ENCODE measurements at places on chromosomes 2 and 18.

- DNase-seq, result peak; percentile 57
Measured at GRCh38 chr18:48662011-48662661, 123.3 kb downstream of the CTIF start.

- DNase-seq, result no peak
Measured at GRCh38 chr2:223751012-223751411, 86.4 kb downstream of the AP1S3 start.

- DNase-seq, result no peak
Measured at GRCh38 chr2:11169333-11169732, 14.1 kb downstream of the SLC66A3 start.

DNA sequence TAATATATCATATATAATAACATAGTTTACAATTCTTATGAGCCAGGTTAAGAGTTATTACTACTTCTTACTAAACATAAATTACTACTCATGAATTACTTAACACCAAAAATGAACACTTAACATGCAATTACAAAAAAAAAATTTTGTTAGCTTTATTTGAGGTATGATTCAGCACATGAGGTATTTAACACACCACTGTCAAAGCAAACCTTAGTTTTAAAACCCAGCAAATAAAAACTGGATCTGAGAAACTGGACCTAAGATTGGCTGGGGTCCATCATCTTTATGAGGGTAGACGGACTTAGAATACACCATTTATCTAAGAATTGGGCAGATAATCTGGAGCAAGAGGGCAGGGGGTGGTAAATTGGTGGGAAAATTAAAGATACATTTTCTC, 81.8 kb upstream of the CREB1 start:
- no peak for DNase-seq

DNA sequence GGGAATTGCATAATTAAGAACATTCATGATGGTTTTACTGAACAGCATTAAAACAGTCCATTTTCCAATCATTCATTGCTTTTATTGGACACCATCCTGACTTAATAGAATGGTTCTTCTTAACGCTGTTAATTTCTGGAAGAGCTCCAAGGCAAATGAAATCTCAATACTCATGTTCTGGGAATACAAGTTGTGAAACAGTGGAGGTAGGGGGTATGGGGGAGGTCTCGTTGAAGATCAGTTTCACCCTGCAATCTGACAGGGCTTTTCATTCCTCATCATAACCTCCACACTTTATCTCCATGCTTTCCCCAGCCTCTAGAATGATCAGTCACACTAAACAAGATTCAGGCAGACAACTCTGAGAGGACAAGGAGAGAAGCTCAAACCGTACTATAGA, 113.6 kb downstream of the ETAA1 start:
- DNase-seq, result no peak

GRCh38 chr18:44343570-44343969, 337.1 kb upstream of the SETBP1 start:
- no peak for DNase-seq

- no peak for DNase-seq
Measured at GRCh38 chr2:39515273-39515896, 78.3 kb upstream of the MAP4K3 start.

DNA sequence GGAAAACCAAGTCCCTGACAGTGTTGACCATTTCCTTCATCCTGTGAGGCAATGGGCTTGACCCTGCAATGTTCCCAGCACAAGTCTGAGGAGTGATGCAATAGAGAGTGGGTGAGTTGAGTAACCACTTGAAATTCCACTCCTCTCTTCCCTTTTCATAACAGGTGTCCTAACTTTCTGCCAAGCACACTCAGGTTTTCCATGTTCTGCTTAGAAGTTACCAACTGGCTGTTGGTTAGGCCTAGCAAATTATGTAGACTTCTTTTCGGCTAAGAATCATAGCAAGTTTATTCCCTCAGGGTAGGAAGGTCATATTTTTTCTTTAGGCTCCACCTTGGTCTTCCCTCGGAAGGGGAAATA, 11.5 kb downstream of the GNLY start:
- DNase-seq, result no peak

DNA sequence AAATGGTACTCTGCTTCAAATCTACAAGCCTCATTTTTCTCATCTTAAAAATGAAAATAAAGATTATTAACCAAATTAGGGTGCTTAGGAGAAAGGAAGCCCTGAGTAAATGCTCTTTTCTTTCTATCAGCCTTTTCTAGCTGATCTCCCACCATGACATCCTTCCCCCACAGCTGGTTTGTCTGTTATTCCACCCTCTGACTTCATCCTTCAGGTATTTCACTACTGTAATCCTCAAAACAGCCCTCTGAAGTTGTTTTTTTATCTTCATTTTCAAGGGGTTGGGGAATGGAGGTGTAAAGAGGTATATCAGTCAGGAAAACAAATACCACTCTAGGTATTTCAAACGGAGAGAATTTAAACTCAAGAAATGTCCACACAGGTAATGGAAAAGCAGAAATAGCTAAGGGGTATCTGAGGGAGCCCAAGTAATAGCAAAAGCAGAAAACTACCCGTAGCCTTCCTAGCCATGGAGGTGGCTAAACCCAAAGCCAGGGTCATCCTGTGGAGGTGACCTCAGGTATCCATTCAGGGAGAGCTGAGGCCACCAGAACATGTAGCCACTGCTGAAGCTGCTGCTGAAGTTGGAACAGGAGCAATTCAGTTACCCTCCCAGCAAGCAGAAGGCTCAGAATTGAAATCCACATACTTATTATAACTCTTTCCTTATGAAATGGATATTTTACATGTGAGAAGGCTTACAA, 990.9 kb upstream of the ACVR2A start:
- no peak for DNase-seq

GRCh38 chr18:56469582-56469981, 168.8 kb downstream of the TXNL1 start:
- DNase-seq, result no peak

- DNase-seq, result no peak
Measured at GRCh38 chr2:167924556-167924955, 322.8 kb downstream of the STK39 start.

- no peak for DNase-seq
Measured at GRCh38 chr2:178530625-178531142, 50.4 kb downstream of the PLEKHA3 start.

DNA sequence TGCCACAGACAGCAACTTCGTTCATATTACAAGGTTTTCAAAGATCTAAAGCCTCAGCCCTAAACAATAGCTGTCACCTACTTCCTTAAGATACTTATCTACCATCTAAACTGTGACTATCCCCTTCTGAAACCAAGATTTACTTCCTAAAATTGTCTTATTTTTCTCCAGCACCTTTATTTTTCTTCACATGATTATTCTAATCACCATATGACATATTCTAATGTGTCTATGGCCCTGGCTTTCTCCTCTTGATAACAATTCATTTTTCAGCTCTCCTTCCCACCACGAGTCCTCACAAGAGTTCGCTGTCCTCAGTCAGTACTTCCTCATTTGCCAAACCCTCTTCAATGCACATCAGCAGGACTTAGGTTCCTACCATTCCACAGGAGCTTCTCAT, 53.9 kb downstream of the RTTN start:
- no peak for DNase-seq

DNA sequence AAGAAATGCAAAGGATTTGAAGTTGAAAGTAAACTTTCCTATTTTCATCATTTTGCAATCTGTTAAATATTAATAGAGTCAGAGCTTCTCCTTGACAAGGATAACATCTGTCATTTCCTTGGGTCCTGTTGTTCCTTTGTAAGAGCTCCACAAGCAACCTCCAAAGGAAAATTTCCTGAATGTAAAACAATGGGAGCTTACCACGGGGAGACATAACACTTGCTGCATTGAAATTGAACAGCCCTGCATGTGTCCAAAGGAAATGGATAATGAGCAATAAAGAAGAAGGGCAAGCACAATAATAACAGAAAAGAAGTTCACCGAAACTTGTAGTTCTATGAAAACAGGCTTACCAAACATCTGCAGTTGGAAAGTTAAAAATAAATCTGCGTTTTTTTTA, 42.0 kb upstream of the SCG2 start:
- no peak for DNase-seq

DNA sequence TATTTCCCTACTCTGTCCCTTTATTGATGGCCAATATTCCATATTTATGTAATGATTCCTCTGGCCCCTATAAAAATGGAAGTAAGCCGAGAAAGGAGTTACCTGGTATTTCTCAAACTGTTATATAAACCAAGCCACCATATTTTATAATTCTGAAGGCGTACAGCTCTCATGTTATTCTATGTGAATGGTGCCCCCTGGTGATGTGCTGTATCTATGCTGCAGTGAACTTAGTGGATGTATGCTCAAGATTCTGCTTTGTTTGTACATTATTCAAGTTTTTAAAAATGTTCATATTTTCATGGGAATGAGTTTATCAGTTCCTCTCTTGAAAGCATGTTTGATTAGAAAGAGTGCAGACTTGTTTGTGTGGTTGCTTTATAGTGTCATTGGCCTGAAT, 194.5 kb upstream of the LRRTM1 start:
- DNase-seq, result no peak

DNA sequence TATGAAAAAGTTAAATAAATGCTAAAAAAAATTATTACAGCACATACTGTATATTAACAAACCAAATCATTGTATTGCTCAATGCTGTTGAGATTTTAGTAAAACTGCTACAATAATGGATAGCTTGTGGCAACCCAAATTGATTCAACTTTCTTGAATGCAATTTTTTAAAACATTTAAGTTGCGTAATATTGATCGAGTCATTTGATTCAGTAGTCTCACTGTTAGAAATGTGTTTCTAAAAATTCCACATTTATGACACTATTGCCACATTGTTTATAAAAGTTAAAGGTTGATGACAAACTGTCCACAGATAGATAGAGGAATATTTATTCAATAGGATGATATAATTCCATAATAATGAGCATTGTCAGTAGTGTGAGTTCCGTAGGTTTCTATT, 640.7 kb upstream of the CRIM1 start:
- DNase-seq, result no peak

DNA sequence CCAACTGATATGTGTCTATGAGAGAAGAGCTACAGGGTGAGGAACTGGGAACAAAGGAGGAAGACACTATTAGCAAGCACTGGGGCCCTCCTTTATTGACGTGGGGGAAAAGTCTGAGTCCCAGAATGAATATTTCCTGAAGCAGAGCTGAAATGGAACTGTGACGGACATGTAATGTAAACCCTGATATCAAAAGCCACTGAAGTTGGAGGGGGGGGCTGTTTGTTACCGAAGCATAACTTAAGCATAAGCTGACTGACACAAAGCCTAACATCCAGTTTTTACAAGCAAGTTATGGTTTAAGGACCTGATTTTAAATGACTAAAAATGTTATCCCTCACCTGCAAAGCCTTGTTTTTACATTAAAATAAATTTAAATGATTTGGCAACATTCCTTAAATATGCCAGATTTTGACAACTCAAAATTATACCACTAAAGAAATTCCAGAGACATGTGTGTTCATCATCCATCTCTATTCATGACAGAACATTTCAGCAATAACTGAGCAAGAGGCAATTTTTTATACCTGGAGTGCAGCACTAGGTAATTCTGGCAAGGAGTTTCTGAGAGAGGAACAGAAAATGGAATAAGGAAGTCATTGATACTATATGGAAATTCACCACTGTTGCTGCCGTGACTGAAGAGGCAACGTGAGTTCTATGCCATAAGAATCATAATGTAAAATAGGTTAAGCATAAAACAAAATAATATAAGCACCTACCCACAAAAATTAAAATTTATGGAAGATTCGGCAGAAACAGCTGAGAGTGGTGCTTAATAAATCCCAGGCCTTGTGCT, 186.0 kb downstream of the AFF3 start:
- no peak for DNase-seq

GRCh38 chr2:122072666-122073065, 317.2 kb downstream of the TSN start:
- no peak for DNase-seq

GRCh38 chr2:140714586-140714985, 1416.2 kb downstream of the LRP1B start:
- no peak for DNase-seq

- no peak for DNase-seq
Measured at GRCh38 chr2:41393621-41394020, 654.2 kb upstream of the PKDCC start.

DNA sequence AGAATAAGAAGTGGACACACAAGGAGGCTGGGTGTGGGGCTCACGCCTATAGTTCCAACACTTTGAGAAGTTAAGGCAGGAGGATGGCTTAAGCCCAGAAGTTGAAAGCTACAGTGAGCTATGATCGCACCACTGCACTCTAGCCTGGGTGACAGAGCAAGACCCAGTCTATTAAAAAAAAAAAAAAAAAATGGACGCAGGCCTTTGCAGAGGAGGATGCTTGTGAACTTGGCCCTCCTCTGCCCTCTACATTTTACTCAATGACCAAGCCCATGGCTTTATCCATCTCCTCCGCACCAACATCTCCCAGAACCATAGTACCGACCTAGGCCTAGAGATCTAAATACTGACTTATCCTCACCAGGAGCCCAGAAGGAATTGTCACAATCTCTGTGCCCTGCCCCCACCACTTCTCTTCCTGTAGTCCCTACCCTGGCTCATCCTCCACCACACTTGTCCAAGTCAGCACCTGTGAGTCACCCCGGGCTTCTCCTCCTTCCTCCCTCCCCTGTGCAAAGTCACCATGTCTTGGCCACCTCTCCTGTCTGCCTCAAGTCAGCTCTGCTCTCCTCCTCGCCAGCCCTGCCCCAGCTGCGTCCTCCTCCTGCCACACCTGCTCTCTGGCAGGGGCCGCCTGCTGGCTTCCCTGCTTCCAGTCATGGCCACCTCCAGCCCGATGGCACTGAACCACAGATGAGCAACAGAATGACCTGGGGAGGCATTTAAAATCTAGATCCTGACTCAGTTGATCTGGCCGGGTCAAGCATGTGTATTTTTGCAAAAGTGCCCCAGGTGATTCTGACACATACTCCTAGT, 35.8 kb upstream of the ASPRV1 start:
- DNase-seq, result peak; percentile 62

- no peak for DNase-seq
Measured at GRCh38 chr2:85768713-85769112, 14.9 kb downstream of the ATOH8 start.

All from activated effector memory CD4-positive, alpha-beta T cell treated with anti-CD3 and anti-CD28 coated beads, Interleukin-2, amount 50 U/mL, for 16 hours (primary cell).